ENCODE measurements at places on chromosomes 3 and 15.
A peak's percentile ranks its signal among the peaks of the same experiment; 100 is the strongest.

- peak; percentile 54 for DNase-seq
Observed at GRCh38 chr15:64911311-64912186, at the start of gene ANKDD1A. ANKDD1A (plus strand) TSS chr15:64911902; CDS start chr15:64911931, 29 bp downstream.

GRCh38 chr3:157237886-157238285 is 77.9 kb upstream of the CCNL1 start:
- no peak for DNase-seq

DNA sequence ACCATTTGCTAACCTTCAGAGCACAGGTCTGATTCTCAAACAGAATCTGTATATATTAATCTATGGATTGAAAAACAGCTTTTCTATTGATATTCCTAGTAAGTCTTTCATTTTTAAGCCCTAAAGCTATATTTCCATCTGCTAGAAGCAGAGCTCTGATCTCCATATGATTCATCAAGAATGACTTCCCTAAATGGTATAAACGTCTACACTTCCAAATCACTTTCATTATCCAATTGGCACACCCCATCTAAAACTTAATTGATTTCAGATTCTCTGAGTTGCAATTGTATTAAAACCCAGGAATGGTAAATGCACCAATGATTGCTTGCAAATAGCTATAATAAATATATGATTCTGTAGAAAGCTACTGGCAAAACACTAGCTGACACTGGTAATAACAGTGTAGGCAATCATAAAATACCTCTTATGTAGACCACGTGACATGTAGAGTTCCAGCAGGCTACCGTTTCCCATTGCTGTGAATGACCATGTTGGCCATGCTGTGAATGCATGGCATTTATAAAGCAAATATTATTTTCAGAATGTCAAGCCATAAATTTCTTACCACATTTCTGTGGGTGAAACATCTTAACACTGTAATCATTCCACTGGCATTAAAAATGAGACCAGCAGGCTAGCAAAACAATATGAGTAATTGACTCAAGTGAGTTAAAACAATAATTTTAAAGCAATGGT is 226.0 kb downstream of the ZMAT3 start:
- DNase-seq = no peak

- peak; percentile 83 for DNase-seq
Observed at GRCh38 chr15:74202452-74203401, at the start of gene STRA6. STRA6 (minus strand) TSS chr15:74202787; CDS start chr15:74202267, 520 bp downstream.

GRCh38 chr3:135017003-135017893 is 222.2 kb downstream of the EPHB1 start:
- DNase-seq = no peak

DNA sequence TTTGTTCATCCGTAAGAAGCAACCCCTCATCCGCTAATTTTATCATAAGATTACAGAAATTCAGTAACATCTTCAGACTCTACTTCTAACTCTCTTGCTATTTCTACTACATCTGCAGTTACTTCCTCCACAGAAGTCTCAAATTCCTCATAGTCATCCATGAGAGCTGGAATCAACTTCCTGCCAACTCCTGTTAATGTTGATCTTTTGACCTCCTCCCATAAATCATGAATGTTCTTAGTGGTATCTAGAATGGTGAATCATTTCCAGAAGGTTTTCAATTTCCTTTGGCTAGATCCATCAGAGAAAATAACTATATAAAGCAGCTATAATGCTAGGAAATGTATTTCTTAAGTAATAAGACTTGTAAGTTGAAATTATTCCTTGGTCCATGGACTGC is 115.1 kb downstream of the TAFA4 start:
- DNase-seq = no peak
